ENCODE measurements at places on chromosomes 2 and 18.

DNA sequence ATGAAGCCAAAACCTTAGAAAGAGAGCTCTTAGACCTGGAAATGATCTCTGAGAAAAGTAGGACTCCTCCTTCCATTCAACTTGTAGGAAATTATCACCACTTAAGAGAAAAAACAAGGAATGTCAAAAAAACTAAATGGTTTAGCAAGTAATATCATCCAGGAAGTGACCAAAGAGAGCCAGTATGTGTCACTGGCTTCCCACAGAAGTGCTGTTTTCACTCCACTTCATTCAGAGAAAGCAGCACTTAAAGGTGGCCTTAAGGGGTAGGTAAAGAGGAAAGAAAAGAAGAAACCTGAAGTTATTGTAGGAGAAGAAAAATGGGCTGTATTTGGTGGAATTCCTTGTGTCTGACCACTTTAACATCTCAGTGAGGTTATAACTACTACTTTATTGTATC is 414.4 kb upstream of the ETAA1 start:
- no peak for DNase-seq

DNA sequence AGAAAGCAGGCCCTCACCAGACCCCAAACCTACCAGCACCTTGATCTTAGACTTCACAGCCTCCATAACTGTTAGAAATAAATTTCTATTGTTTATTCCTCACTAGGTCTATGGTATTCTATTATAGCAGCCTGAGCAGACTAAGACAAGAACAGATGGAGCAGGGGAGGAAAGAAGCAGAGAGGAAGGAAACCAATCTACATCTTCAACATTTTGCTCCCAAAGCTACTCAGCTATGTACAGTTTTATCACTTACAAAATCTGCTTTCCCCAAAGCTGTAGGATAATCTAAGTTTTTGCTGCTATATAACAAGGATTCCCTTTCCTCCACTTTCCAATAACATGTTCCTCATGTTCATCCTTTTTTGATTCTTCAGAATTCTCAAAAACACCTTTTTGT is 274.4 kb upstream of the CHAC2 start:
- DNase-seq = no peak

DNA sequence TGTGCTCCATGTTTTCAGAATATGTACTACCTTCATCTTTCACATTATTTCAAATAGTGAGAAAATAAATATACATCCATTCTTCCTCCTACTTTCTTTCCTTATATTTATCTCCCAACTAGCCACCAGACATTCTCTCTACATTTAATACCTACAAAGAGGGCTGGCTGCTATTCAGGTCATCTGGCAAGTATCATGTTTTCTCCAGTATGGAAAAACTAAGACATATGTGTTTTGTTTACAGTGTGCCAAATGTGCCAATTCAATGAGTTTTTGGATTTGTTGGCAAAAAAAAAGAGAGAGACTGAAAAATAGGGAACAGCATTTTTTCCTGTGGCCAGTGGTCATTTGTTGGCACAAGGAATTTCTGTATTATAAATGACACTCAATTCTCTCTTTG is 1207.3 kb downstream of the DPP10 start:
- DNase-seq = no peak

GRCh38 chr18:45538444-45538843 is 76.8 kb upstream of the SLC14A2 start:
- DNase-seq = no peak

DNA sequence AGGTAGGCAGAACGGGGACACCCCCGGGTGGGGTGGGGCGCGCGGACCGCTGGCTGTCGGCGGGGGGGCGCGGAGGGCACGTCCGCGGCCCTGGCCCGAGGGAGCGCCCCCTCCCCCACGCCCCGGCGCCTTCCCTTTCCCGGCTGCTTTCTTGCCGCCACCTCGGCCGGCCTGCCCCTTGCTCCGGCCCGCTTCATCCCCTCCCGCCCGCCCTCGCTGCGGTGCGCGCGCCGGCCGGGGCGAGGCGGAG is 443 bp downstream of the VAPA start:
- no peak for DNase-seq

Measured in activated CD8-positive, alpha-beta memory T cell treated with anti-CD3 and anti-CD28 coated beads, Interleukin-2, amount 50 U/mL, for 4 hours (primary cell).